H7 (cell line): ENCODE measurements at places on chromosomes 4 and X. TPM values are rescaled to one million over a fixed set of nuclear protein-coding genes. Genes with fewer than 3 reads are reported as not detected.
A peak's percentile ranks its signal among the peaks of the same experiment; 100 is the strongest.

The DRD5 gene
- total RNA-seq: not detected in 2 replicates

The EDA2R gene
- 0.80 and 0.92 TPM in 2 replicates for total RNA-seq

The DUX4 gene
- not detected in 2 replicates for total RNA-seq

The NDUFB11 gene
- total RNA-seq: 106 and 108 TPM in 2 replicates

DNA sequence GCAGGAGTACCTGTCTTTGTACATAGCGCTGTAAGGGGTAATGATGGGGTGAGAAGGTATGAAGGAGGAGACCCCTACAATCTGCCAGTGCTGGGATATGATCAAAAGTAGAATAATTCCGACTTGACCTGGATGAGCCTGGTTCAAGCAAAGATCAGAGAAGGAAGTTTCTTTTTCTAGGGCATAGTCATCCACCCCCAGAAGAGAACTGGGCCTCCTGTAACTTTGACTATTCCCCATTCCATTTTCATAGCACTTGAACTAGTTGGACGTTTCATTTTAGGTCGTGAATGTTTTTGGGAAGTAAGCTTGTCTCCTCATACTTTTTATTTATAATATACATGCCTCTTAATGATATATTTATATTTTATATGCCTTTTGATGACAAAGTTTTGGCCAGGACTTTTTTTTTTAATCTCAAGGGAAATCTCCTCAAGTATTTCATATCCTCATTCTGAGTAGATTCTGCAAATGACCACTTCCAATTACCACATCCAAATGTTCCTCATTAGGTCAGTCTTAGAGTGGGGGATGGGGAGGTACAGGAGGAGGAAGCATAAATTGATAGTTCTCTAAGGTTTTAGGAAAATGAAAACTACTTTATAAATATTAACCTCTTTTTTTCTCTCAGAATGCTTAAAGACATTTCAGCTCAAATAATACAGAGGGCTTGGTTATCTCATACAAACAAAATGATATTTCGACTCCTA lies 3.5 kb downstream of the CXorf58 start:
- DNase-seq: no peak

The SLC38A5 gene
- 44.0 and 65.0 TPM in 2 replicates for total RNA-seq

- no peak for DNase-seq
Measured at GRCh38 chr4:186702297-186702696, 21.4 kb downstream of the FAT1 start.

DNA sequence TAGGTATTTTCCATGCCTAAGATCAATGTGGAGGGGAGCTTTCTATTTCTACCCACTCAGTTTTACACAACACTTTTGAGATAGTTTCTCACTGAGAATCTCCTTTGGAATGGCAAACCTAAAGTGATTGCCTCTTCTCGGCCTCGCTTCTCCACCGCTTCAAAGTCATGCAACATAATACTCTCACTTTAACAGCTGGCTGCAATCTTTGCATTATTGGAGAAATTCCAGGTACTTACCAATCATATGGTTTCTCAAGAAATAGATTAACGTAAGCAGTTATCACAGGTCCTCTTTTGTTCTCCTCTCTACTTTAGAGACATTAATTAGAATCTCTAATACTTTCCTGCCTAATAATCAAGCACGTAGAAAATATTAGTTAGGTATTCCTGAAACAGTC lies 3.7 kb upstream of the IL13RA2 start:
- DNase-seq: no peak

The WDR17 gene
- total RNA-seq: 1.0 and 1.1 TPM in 2 replicates

The NEUROG2 gene
- not detected in 2 replicates for total RNA-seq

DNA sequence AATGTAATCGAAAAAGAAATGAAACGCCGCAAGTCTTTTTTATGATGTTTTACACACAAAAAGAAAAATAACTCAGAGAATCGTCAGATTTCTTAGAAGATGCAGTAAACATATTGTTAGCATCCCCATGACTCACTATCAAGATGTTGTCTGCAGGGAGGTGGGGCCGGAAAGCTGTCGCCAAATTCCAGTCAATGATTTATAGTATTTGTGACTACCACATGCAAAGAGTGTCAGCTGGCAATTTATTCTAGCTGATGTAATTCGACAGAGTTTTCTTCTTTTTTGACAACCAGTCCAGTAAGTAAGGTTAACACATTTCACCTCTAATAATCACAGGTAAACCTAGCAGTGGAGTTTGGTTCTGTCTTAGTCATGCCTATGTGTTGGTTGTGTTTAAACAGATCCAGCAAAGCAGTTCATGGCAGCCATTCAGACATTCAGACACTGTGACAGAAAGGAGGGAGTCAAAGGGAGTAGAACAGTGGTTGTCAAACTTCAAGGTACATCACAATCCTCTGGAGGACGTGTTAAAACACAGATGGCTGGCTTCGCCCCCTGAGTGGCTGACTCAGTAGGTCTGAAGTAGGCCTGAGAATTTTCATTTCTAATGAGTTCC lies 19.8 kb upstream of the PPP1R2C start:
- DNase-seq: no peak

GRCh38 chr4:147772056-147772455 lies 40.2 kb downstream of the ARHGAP10 start:
- DNase-seq: no peak

GRCh38 chr4:73814679-73815078 lies 21.8 kb upstream of the CXCL6 start:
- DNase-seq: no peak

- DNase-seq: peak; percentile 76
Measured at GRCh38 chr4:53592686-53593501, 1.6 kb upstream of the LNX1 start.

DNA sequence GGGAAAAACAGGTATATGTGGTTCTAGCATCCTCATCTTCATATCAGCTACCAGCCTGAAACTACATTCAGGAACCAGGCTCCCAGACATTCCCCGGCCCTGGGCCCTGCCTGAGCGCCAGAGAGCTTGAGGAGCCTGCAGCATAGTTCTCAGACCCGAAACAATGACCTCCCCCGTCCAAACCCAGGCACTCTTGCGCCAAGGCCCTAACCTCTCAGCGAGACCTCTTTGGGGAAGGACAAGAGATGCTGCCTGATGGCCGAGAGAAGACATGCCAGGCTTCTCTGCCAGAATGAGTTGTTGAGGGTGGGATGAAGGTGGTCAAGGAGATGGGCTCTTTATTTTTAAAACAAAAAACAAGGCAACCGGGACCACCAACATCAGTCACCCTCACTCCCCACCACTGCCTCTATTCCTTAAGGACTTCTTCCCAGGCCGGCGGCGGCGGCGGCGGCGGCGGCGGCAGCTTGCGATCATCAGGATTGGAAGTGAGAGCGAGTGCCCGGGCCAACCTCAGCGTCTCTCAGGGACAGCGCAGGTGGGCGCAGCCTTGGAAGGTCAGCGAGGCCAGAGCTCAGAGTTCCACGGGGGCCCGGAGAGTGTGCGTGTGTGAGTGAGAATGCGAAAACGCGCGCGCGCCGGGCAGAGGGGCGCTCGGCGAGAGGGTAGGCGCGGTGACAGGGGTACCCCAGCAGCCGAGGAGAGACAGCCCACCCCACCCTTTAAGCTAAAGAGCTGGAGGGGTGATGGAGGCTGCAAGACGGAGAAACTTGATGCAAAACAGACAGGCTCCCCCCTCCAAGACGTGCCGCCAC lies 601 bp downstream of the INPP4B start:
- DNase-seq: peak; percentile 37

DNA sequence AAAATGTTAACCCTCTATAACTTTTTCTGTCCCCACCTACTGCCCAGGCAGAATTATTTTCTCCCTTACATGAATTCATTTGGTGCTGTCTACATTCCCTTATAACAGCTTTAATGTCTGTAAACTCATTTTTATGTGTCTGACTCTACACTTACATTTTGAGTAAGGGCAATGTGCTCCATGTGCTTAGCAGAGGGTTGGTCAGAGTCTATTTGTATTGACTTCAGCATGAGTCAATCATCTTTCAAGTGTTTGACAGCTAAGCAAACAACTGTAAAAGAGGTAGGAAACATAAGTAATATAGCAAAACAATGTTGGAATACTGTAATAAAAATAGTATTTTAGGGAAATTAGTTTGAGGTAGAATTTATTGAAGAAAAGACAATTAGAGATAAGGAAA lies 6.3 kb downstream of the IL15 start:
- no peak for DNase-seq

DNA sequence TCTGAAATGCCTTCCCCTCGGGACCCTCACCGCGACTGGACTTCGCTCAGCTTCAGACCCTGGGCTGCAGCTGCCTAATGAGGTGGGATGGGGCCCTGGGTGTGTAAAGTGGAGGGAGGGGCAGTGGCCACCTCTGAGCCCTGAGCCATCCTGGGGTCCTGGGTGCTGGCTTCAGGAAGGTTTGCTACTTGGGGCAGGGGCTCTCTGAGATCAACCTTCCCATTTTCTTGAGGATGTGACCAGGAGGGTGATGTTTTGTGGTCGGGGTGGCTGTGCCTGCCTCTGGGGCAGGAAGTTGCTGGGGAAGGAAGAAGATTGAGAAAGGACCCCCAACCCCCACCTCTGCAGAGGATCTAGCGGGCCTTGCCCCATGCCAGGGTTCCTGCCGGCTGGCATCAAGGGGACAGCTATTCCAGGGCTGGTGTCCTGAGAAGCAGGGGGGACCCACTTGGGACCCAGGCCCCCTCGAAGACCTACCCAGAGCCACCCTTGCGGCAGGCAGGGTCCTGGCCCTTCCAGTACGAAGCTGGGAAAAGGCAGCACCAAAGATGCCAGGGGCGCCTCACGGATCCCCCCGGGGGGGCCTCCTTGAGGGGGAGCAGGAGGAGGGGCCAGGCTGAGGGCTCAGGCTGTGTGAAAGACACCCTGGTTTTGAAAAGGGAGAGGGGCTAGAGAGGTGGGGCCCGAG lies 6.5 kb downstream of the SH3BP2 start:
- DNase-seq: no peak

The PLAC8 gene
- 0.41 and 3.4 TPM in 2 replicates for total RNA-seq

DNA sequence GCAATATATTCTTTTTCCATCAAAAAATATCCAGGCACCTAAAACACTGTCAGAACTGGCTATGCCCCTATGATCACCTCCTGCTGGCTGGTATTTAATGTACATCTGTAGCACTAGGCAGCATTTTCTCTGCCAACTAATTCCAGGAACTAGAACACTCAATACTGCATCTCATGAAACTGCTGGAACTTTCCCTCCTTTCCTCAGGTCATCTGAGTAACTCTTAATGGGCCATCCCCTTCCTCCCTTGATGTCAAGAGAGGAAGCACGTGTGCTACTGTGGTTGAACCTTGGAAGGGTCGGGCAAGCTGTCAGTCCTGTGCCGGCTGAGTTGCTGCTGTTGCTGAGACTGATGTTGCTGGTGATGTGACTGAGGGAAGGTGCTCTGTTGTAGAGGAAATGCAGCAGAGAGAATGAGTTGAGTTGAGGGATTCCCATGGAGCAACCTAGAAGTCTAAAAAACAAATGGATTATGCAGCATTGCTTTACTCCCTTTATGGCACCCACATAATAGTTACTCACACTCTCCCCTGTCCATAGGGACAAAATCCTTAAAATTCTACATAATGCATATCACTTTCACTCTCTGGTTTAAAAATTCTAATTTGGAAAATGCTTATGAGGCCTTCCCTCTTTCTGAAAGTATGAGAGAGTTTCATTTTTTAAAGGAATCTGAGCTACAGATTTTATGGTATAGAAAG lies 39.5 kb downstream of the TMEM165 start:
- DNase-seq: no peak

The TRPC5OS gene
- 0.21 TPM in 1 of 2 replicates, not detected in the other for total RNA-seq

DNA sequence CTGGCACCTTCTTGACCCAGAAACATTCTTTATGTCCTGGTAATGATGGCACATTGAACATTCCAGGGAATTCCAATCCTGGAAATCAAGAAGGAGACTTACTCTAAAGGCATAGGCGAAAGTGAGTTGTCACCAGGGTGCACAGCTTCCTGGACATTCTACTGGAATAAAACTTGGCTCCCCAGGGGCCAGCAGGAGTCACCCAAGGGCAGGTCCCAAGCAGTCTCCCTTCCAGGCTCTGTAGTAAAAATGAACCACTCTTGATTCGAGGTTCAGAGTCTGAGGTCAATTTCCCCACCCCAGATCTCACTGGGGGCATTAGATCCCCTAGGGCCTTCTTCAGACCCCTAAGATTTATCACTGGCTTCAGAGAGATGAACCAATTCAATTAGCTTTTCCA lies 338.7 kb upstream of the GATB start:
- no peak for DNase-seq

The PCDH7 gene
- total RNA-seq: 3.7 and 8.2 TPM in 2 replicates

GRCh38 chr4:23097251-23097650 lies 404.5 kb downstream of the GBA3 start:
- no peak for DNase-seq

GRCh38 chr4:114673306-114673705 lies 74.7 kb downstream of the UGT8 start:
- DNase-seq: no peak

DNA sequence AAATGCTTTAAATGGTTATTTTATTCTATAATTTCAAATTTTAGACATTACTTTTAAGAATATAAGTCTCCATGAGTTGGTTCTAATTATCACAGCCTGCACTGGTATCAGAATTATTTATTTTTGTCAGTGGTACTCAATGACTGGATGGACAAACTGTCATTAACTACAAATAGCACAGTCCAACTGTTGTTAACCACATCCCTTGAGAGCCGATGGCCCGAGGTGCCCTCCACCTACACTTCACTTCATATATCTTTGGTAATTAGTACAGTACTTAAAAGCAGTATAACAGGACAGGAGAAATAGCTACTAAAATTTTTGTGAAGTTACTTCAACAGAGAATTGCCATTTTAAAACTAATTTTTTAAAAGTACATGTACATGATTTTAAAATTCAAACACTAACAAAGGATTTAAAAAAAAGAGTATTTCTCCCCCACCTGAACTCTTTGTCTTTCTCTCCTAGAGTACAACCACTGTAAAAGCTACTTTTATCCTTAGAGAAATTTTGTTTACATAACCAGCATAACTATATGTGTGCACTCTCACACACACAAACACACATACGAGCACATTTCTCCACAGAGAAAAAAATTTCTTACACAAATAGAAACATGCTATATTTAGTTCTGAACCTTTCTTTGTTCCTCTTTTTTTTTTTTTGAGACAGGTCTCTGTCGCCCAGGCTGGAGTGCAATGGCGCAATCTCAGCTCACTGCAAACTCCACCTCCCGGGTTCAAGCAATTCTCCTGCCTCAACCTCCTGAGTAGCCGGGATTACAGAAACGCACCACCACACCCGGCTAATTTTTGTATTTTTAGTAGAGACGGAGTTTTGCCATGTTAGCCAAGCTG lies 6.5 kb downstream of the TIFA start:
- no peak for DNase-seq

The TSPAN6 gene
- 103 and 138 TPM in 2 replicates for total RNA-seq

GRCh38 chr4:74501579-74501978 lies 56.6 kb downstream of the AREG start:
- DNase-seq: no peak

GRCh38 chr4:186723292-186724057 lies at the start of gene FAT1:
TSS of gene FAT1 (minus strand) at chr4:186723856. CDS start at chr4:186709827, 14,029 bp downstream.
- DNase-seq: peak; percentile 91

The ZNF630 gene
- total RNA-seq: 1.0 and 1.4 TPM in 2 replicates
